ENCODE measurements at places on chromosomes 11 and 22.
A peak's percentile ranks its signal among the peaks of the same experiment; 100 is the strongest.

DNA sequence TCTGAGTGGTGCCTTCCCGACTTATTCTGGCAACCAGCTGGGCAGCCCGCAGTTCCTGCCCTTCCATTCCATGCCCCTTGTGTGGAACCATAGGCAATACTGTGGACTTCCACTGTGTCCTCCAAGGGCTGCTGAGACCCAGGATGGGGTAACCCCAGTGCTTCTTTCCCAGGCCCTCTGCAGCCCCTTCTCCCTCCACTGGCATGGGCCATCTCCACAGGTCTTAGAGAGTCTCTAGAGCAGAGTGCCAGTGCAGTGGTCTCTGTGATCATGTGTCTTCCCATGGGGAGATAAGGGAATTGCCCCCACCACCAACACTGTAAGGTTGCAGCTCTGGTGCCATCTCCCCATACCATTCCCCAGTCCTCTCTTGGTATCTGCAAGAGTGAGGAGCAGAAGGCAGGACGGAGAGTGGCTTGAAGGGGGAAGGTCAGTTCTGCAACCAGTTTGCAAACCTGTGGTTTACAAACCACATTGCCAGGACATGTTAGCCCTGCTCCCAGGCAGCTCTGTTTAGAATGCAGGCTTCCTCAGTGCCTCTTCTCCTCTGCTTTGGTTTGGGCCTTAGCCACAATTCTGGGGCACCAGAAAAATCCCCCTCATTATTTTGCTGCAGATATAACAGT, 20.9 kb upstream of the DRD2 start:
- DNase-seq: no peak

DNA sequence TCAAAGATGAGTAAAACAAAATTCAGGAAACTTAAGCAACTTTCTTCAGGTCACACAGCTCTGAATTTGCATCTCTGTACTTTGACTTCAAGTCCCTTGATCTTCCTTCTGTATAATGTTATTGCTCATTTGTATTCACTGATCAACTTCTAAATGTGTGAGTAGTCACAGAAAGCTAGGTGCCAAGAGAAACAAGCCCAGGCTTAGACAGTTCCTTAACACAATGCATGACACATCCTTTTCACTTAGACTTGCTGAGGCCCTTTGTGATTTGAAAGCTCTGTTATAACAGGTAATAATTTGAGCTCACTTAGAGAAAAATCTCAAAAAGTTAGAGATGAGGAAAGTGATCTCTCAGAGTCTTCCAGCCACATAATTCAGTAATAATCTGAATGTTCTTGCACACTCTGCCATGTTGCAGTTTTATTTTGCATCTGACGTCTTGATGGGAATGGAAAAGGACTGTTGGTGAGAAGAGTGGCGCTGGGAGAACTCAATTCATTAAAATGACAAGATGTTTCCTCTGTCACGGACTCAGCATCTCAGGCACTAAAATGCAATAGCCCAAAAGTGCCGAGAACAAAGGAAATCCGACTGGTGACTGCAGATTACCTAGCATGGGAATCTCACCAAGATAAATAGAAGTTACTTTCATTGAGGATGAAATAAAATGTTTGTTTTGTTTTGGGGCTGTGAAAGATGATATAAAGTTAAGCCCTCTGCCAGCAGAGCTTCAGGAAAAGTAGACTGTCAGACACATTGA, 665.3 kb downstream of the OPCML start:
- no peak for DNase-seq

- peak; percentile 83 for DNase-seq
Measured at GRCh38 chr11:119359365-119360214, 13.1 kb upstream of the MFRP start.

DNA sequence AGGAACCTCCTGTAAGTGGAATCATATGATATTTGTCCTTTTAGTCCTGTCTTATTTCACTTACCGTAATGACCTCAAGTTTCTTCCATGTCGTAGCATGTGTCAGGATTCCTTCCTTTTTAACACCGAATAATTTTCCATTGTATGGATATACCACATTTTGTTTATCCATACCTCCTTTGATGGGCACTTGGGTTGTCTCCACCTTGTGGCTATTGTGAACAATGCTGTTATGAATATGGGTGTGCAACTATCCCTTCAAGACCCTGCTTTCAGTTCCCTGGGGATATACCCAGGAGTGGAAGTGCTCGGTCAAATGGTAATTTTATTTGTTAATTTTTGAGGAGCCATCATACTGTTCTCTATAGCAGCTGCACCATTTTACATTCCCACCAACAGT, 244.9 kb upstream of the BLID start:
- DNase-seq: peak; percentile 38

DNA sequence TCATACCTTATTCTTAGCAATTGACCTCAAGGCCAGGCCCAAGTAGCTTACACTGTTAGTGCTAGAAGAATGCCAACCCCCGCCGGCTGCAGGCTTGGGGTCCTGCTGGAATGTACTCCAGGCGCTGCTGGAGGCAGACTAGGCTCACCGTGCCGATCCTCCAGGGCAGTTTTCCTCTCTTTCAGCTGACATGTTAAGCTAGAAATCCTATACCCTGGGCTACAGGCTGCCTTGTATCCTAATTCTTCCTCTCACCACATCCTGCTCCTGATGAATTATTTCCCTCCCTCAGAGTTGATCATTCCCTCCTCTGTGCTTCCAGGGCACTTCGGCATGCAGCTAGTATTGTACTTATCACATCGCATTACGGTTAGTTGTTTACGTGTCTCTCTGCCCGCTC, 3.4 kb downstream of the SPTBN2 start:
- no peak for DNase-seq

- DNase-seq: no peak
Measured at GRCh38 chr11:80719292-80719646, 1278.4 kb upstream of the TENM4 start.

GRCh38 chr11:96339706-96340554, 3.1 kb downstream of the MAML2 start:
- no peak for DNase-seq

DNA sequence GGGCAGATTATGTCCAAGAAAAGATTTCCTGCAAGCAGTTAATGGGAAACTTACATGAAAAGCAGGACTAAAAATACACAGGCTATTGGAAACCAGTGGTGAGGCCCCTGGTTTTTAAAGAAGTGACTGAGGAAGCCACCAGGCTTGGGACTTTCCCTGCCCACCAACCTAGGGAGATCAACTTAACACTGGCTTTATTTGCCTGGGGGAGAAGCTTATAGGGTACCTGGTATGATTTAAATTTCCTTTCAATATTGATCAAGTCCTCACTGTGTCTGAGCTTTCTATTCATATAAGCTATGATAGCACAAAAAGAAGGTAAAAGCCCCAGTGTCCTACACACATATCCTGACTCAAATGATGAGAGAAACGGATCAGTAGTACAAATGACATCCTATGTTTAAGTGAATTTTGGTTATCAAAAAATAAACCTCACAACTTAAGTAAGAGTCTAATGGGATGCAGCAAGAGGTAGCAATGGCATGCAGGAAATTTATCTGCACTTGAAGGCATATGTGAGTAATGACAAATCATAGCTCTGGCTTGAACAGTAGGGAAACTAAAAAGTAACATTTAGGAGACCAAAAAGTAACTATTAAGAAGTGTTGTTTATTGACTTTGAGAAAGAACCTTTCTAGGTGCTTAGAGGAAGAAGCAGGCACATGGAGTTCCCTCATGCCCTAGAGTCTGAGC, 85.3 kb downstream of the GAB2 start:
- peak; percentile 50 for DNase-seq

DNA sequence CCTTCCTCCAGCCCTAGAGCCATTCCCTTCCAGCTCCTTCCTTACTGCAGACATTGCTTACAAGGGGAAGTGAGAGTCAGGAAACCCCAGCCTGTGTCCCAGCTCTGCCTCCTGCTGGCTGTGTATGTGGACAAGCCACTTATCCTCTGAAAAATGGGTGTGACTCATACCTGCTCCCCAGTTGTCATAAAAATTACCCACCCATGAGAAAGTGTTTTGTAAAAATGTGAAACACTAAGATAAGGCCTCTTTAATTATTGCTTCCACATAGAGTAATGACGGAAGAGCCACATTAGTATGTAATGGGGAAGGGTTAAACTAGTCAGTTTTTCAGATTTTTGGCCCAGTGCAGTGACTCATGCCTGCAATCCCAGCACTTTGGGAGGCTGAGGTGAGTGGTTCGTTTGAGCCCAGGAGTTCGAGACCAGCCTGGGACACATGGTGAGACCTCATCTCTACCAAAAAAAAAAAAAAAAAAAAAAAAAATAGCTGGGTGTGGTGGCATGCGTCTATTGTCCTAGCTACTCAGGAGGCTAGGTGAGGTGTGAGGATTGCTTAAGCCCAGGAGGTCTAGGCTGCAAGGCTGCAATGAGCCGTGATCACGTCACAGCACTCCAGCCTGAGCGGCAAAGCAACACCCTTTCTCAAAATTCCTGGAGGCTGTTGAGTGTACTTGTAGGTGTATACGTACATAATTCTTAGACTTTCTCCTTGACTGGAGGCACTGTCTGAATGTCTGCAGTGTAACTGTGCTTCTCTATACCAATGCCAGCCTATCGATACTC, 84.9 kb downstream of the CTTN start:
- DNase-seq: peak; percentile 74

GRCh38 chr11:17150521-17150920, 57.3 kb downstream of the PIK3C2A start:
- DNase-seq: no peak

DNA sequence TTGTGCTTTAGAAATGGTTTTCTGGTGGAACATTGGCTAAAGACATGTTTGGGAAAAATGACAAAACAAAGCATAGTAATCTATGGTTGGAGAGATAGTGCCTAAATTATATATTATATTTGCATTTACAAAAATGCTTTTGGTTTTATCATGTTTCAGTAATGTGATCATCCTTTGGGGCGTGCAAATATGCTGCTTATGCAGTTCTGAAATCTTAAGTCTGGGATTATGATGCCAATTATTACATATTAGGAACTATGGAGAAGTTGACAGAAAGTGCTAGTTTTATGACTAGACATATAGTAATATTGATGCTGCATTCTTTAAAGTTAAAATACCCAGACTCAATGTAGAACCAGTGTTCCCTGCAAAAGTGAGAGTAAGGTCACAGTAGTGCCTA, 655.0 kb downstream of the METTL15 start:
- DNase-seq: no peak

GRCh38 chr11:117623831-117624271, 173.2 kb downstream of the DSCAML1 start:
- no peak for DNase-seq

- no peak for DNase-seq
Measured at GRCh38 chr22:45910928-45911467, 66.0 kb downstream of the WNT7B start.

GRCh38 chr22:43377548-43377895, 34.3 kb upstream of the MPPED1 start:
- DNase-seq: no peak

GRCh38 chr22:37887584-37888378, 18.3 kb upstream of the MICALL1 start:
- no peak for DNase-seq

GRCh38 chr22:23361676-23362075, 181.4 kb downstream of the BCR start:
- no peak for DNase-seq

DNA sequence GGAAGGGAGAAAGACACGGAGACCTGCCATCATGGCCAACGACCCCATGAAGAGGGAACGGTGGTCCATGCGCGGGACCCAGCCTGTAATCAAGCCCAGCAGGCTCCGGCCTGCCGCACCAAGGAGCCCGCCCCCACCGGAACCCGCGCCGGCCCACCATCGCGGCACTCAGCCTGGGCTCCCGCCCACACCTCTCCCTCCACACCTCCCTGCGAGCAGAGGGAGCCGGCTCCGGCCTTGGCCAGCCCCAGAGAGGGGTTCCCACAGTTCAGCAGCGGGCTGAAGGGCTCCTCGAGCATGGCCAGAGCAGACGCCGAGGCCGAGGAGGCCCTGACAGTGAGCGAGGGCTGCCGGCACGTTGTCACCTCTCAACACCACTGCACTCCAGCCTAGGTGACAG, 1302.8 kb upstream of the CNTN5 start:
- DNase-seq: no peak

- no peak for DNase-seq
Measured at GRCh38 chr11:90532125-90532524, 309.3 kb upstream of the CHORDC1 start.

DNA sequence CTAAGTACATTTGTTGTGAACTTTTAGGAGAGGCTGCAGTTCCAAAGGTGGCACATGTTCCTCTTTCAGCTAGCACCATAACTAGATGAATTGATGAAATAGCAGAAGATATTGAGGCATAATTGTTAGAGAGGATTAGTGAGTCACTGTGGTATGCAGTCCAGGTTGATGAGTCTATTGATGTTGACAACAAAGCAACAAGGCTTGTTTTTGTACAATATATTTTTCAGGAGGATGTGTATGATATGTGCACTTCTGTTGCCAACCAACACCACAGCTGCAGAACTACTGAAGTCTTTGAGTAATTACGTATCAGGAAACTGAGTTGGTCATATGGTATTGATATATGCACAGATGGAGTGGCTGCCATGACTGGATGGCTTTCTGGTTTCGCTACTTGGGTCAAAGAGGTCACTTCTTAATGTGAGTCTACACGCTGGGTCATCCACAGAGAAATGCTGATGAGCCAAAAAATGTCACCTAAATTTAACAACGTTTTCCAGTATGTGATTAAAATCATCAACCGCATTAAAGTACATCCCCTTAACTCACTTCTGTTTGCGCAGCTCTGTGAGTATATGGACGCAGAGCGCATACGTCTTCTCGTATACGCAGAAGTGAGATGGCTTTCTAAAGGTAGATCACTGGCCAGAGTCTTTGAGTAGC, 261.3 kb upstream of the ANO5 start:
- DNase-seq: no peak

GRCh38 chr11:96748639-96749370, 359.0 kb downstream of the JRKL start:
- DNase-seq: no peak

GRCh38 chr11:96744697-96745096, 354.9 kb downstream of the JRKL start:
- no peak for DNase-seq

- DNase-seq: no peak
Measured at GRCh38 chr11:58509748-58510147, 1.8 kb upstream of the OR5B21 start.

GRCh38 chr11:45982656-45983470, 60.4 kb downstream of the LARGE2 start:
- no peak for DNase-seq

DNA sequence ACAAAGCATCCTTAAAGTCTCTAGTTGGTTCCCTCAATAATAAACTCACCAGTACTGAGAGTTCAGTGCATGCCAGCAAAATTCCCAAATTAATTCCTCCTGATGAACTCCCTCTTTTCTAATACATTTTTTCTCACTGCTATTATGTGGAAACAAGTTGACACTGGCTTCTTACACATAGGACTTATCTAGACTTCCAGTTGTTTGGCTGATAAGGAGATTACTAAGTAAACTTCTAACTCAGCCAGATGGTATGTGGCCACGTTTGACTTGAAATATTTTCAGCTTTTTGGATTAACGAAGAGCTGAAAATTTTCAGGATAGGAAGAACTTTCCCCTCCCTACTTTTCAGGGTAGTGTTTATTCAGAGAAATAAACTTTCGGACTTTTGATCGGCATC, 1154.2 kb upstream of the TENM4 start:
- no peak for DNase-seq
